ENCODE measurements at places on chromosomes 2 and 18. TPM values are rescaled to one million over a fixed set of nuclear protein-coding genes. Genes with fewer than 3 reads are reported as not detected.

The TMEM37 gene
- 6.0 TPM for total RNA-seq

The RUFY4 gene
- total RNA-seq = 0.12 TPM

The CGREF1 gene
- total RNA-seq = 0.96 TPM

The ARMC9 gene
- total RNA-seq = 1.2 TPM

The SLC25A12 gene
- 12.2 TPM for total RNA-seq

The AKAIN1 gene
- not detected for total RNA-seq

The TBC1D8 gene
- 17.8 TPM for total RNA-seq

The REG3A gene
- not detected for total RNA-seq

The TPO gene
- 1.2 TPM for total RNA-seq

All from esophagus mucosa (tissue), 1 donor.